G401 (cell line): ENCODE measurements at places on chromosomes 11 and 22. TPM values are rescaled to one million over a fixed set of nuclear protein-coding genes. Genes with fewer than 3 reads are reported as not detected.

The SYT7 gene
- 1.6 and 3.4 TPM in 2 replicates for total RNA-seq

The TSGA10IP gene
- not detected in 2 replicates for total RNA-seq

The ANO5 gene
- total RNA-seq: 1.1 and 1.6 TPM in 2 replicates

GRCh38 chr11:70351646-70352045, 46.7 kb upstream of the CTTN start:
- no peak for DNase-seq

DNA sequence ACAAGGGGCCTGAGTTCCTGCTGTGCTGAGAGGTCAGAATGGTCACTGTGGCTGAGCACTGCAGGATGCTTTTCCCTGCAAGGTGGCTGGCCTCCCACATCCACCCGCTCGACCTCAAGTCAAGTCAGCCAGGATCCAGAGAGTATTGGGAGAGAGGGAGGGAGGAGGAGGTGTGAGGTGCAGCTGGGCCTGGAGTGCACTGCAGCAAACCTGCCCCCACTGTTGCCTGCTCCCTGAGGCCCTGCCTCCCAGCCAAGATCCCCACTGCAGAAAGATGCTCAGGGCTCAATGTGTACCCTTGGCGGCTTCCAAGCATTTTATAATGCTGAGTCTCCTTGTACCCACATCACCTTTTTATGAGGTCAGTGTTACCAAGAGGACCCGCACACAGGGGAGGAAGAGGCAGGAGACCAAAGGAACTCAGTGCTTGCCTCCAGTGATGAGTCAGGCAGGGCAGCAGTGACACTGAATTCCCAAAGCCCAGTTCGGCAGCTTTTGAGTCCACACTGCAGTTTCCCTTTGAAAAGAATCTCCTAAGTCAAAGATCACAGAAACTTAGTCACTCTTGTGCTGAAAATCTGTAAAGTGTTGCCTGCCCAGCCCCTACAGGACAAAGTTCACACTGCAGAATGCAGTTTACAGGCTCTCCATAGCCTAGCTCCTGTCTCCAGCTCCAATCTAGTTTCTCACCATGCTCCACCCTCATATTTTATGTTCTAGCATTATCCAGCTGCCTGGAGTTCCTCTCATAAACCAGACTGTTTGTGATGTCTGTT, 3.1 kb downstream of the ENDOD1 start:
- peak; percentile 41 for DNase-seq

GRCh38 chr11:1088927-1089737, 14.5 kb downstream of the MUC2 start:
- DNase-seq: no peak

DNA sequence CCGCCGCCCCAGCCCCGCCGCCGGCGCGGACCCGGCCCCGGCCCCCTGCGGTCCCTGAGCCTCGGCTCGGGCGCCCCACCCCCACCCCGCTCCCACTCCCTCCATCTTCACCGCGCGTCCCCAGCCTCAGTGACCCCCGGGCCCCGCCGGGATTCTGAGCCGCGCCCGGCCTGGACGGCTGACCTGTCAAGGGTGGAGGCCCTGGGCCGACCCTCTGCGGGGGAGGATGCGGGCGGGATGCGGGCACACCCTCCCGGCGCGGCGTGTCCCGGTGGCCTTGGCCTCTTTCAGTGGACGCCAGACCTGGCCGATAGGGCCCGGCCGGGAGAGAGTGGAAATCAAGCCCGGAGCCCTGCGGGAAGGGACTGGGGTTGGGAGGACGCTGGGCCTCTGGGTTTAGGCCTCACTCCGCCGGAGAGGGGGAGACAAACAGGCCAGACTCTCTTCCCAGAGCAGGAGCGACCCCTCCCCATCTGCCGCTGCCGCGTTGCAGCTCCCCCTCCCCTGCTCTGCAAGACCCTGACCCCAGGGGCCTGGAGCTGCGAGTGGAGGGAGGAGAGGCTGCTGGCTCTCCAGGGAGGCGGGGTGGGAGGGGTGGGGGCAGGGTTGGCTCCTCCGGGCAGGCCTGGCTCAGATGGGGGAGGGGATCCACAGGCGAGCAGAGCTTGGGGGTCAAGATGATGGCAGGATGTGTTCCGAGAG, 525 bp downstream of the MAPK8IP2 start:
- no peak for DNase-seq

- DNase-seq: no peak
These were observed 1.9 kb downstream of the NNMT start for GRCh38 chr11:114297806-114298709.

DNA sequence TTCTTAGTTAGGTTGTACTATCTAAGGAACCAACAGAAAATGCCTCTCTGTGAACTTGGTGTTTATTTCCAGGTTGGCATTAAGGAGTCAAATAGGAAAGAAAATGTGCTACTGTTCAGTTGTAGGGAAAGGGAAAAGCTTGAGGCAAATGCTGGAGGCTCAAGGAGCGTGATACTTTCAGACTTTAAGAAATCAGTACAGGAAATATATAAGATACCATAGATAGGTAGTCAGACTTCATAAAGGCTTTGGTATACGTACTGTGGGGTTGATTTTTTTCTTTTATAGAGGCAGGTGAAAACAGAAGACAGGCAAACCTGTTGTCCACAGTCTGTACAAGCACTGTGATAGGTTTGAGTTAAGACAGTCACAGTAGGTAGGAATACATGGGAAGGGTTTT, 30.8 kb downstream of the EP300 start:
- no peak for DNase-seq
